NCI-H526 treated with DMSO at 0.1 percent for 48 hours (cell line): ENCODE measurements at places on chromosomes 4 and X.

- DNase-seq, result no peak
These were observed 484.0 kb downstream of the NAF1 start for GRCh38 chr4:162682651-162683050.

DNA sequence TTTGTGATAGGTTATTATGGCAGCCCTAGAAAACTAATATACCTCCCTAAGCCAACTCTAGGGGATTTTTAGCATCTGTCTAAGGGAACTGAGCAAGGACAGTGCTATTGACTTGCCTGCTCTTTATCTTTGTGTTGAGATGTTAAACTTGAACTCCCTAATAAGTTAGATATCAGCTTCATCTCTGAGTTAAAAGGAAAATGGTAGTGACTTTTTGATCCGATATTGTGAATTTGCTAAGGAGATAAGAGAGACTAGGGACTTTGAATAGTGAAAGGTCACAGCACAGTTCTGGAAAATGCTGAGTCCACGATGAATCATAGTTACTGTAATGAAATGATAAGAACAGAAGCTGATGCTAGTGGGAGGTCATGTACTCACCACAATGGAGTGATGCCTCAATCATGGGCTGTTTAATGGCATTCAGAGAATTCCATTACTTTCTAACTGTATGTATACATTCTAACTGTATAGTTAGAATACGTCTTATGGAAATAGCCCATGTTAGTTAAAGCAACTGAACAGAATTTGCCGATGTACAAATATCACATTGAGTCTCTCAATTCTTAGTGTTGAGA, 147.2 kb downstream of the GLRA3 start:
- DNase-seq, result no peak

- DNase-seq, result no peak
These were observed 206.9 kb upstream of the INTU start for GRCh38 chr4:127425851-127426250.

DNA sequence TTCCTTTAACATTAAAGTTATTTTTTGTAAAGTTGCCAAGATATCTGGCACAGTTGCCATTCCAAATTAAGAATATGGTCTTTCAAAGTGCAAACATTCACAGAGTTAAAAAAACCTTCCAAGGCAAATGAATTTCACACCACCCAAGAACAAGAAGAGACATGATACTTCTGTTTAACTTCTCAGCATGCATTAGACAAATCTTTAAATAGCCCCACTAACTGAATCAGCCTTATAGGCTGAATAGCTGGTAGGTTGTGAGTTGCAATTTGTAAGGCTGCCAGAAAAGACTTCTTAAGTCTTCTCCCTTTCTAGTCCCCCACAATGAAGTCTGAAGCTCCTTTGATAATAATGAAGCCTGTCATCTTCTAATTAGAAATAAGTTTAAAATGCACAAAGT, 95.6 kb downstream of the MAPK10 start:
- no peak for DNase-seq

- DNase-seq, result no peak
These were observed 27.5 kb upstream of the BBS12 start for GRCh38 chr4:122705009-122705408.

DNA sequence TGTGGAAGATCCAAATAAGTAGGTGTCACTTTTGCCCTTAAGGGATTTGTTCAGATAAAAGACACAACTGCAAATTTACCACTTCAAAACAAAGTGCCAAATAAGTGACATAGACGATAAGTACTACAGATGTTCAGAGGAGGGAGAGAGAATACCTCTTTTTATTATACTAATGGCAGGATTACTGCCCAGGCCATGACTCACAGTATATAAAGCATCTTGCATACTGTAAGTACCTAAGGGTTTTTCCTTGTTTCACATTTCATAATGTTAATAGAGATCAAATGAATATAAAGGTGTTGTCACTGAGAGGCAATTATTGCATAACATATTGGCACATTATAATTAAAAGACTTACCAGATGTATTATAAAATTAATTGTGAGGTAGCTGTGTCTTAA, 46.4 kb downstream of the PTPN13 start:
- no peak for DNase-seq
